ENCODE measurements at places on chromosomes 11 and 22.

DNA sequence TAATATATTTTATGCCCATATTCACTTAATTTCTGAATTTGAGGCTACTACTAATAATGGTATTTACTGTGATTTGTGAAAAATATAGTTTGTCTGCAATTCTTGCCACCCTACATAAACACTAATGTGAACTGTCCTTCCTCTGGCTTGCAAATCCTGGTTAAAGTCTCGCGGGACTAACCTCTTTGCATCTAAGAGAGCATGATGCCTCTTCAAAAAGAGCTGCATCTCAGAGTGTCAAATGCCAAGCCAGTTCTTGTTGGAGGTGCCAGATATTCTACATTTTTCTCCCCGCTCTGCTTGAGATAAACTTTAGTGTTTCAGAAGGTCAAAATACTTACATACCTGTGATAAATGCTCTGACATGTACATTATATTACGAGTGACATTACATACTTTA, 2.1 kb downstream of the ARHGAP42 start:
- no peak for DNase-seq

DNA sequence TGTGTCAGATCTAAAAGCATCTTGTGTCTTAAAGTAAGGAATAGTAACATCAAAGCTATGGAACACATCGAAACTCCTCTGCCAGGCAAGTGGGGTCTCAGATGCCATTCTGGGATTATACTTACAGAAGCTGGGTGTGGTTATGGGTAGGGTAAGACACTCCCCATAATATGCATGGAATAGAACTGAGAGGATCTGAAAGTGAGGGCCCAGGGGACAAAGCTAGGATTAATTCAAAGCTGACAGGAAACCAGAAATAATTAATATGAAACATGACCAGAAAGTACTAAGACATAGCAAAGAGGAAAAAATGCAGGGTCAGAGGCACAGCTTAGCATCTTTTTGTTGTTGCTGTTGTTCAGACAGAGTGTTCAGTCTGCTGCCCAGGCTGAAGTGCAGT, 40.2 kb upstream of the EED start:
- DNase-seq: no peak

DNA sequence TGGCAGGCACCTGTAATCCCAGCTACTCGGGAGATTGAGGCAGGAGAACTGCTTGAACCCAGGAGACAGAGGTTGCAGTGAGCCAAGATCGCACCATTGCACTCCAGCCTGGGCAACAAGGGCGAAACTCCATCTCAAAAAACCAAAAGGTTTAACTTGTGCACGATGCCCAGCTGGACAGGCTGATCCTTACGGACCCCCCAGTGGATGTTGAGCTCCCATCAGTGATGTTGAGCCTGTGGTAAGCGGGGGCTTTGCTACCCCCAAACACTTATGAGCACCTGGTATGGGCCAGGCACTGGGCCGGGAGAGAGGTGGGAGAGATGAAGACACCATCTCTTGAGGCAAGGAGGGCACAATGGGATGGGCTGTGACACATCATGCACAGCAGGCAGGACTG, 7.4 kb upstream of the SERPIND1 start:
- DNase-seq: no peak

DNA sequence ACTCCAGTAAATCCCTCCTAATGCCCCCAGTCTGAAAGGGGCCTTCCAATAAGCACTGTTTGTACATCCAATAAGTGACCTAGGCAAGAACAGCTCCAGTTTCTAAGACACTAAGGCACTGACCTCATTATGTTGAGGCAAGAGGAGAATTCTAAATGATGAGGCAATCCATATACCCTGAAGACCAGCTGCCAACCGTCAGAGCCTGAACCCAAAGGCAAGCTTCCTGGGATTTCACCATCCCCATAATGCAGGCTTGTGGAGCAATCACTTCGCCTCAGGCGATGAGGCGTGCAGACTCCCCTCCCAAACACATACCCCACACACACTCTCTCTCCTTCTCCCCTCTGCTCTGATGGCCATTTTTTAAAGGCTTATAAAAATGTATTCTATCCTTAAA, 49.5 kb downstream of the LGR4 start:
- DNase-seq: no peak

GRCh38 chr22:42871146-42872050, 14.3 kb upstream of the ARFGAP3 start:
- DNase-seq: no peak

DNA sequence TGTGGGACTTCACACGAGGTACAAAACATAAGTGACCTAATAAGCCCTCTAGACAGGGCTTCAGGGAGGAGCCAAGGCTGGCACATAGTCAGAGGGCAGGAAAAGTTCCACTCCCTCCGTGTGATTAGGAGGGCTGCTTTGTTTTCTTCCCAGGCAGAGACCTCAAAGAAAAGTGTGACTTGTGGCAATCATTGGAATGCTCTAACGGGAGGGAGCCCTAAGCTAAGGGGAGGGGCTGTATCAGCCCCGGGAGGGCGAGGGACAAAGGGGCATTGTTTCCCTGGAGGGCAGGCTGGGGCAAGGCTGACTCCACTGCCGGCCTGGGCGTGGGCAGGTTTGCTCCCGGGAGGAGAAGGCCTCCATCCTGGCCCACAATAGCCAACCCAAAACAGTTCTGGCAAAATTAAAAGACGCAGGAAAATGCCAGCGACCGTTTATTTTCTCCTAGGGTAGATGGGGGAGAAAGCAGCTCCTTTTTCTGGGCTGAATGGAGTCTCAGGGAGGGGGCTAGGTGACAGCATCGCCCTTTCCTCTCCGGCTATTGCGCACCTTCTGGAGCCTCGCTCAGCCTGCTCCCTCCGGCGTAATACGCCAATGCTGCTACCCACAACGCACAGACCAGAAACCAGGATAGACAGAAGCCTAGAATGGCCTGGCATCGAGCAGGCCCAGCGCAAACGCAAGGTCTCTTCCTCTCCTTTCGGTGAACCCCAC, 60.2 kb downstream of the ENDOD1 start:
- no peak for DNase-seq

GRCh38 chr11:95829580-95830259, 39.4 kb downstream of the CEP57 start:
- DNase-seq: no peak

GRCh38 chr11:113506461-113506860, 31.3 kb upstream of the DRD2 start:
- DNase-seq: no peak

- no peak for DNase-seq
These were observed 128.6 kb upstream of the THY1 start for GRCh38 chr11:119551420-119552105.

DNA sequence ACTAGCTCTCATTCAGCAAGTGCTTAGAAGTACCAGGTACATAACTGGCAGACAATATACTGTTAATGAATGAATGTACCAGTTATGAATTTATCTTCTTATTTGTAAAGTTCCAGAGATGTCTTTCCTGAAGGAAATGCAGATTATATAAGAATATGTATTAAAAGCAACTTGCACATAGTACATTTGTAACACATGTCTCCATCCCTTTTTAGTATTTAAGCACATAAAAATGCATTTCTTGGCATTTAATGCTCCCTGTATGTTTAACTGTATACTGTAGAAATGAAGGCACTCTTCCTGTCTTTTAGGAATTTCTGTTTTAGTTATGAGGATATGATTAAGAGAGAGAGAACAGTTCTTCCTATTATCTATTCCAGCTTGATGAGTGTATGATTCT, 241.3 kb downstream of the NELL1 start:
- DNase-seq: no peak

DNA sequence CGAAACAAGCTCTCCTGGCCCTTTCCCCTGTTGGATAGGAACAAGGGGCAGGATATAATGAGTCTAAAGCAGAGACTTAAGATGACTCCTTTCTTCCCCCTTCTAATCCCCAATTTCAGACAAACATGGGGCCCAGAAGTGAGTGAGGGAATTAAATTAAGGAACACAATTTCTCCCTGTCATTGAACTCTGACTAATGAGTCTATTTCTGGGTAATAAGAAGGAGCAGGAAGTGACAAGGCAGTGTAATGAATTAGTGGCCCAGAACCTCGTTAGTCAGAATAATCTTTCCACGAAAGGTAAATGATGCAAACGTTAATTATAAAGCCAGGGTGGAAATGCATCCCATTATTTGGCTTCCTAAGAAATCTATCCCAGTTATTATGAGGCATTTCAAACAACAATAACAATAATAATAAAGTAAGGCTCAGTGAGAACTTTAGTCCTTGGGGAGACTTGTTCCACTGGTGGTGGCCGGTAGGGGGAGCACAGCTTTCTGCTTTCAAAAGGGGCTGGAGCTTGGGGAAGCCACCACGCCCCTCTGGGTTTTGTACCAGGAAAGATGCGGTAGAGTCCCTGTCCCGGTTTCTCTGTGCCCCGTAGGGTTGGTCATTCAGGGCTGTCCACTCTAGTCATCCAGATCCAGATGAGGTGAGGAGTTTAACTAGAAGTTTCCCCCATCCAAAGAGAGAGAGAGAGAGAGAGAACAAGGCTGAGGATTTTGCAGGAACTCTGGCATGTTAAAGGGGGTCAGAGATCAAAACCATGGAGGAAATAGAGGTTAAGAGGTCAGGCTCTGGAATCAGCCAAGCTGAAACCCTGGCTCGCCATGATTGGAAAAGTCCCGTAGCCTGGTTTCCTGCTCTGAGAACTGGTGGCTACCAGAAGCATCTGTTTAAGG, 298.3 kb downstream of the NTM start:
- no peak for DNase-seq

GRCh38 chr11:27795955-27796861, 96.0 kb upstream of the BDNF start:
- peak; percentile 1 for DNase-seq

GRCh38 chr11:77081976-77082836, 15.4 kb downstream of the CAPN5 start:
- DNase-seq: no peak

DNA sequence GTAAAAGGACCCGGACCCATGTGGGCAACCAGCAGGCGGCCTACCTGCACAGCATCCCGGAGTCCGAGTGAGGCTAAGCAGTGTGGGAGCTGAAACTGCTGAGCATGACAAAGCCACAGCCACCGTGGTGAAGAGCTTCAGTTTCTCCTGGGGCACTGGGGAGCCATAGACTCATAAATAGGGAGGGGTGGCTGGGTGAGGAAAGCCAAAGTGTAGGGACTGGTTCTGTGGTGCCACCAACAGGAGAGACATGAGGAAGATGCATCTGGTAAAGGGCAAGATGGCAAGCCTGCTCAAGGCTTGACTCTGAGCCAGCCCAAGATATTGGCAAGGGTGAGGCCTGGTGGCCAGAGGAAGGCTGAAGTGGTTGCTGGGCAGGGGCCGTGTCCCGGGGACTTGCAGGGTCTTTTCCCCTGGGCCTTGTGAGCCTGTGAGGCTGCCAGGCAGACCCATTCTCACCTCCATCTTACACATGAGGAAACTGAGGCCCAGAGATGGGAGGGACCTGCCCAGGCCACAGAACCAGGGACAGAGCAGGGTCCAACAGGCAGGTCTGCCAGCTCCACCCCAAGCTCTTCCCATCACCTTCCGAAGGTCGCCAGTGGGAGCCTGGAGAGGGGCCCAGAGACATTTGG, 30.4 kb downstream of the CYTH4 start:
- DNase-seq: no peak

DNA sequence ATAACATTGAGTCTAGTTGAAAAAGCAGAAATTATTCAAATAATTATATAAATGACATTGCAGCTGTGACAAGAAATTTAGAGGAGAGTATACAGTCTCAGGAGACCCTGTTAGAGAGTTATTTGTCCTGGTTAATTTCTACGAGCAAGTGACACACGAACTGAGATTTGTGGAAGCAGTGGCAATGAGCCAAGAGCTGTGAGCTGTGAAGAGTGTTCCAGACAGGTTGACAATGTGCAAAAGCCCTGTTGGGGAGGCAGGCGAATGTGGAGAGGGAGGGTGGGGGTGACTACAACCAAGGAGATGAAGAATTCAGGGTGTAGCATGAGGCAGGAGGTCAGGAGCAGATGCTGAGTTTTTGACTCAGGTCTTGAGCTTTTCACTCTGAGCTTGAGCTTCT, 620.2 kb upstream of the TENM4 start:
- DNase-seq: no peak

DNA sequence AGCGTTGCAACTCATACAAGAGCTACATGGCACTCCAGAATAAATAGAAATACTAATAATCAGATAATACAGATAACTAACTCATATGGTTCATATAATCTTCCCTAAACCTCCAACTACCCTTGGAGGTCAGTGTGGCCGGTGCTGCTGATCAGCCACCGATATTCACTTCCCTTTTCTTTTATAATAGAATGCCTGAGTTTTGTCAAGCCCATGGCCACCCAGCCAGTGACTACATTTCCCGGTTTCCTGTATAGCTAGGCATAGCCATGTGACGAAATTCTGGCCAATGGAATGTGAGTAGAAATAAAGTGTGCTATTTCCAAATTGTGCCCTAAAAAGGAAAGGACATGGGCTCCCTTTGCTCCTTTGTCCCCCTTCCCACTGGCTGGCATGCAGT, 5.9 kb upstream of the CAT start:
- no peak for DNase-seq

DNA sequence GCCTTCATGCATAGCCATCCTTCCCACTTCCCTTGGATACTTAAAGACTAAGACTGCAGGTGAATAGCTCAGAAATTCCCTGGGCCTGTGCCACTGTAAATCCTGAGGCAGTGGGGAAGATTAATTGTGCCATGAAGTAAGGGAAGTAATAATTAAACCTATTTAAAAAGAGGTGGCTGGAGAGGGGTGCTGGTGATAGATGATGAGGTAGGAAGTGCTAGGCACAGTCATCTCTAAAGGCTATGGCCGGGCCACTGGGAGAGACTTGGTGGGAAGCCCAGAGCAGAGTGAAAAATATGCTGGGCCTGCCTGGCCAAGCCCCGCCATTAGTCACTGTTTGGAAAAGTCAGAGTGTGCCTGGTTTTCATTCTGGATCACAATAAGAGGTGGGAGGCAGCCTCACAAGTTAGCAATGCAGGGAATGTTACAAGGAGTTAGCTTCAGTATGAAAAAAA, 197.2 kb upstream of the PITPNB start:
- no peak for DNase-seq

GRCh38 chr11:57356268-57356667, 18.1 kb downstream of the P2RX3 start:
- peak; percentile 96 for DNase-seq

DNA sequence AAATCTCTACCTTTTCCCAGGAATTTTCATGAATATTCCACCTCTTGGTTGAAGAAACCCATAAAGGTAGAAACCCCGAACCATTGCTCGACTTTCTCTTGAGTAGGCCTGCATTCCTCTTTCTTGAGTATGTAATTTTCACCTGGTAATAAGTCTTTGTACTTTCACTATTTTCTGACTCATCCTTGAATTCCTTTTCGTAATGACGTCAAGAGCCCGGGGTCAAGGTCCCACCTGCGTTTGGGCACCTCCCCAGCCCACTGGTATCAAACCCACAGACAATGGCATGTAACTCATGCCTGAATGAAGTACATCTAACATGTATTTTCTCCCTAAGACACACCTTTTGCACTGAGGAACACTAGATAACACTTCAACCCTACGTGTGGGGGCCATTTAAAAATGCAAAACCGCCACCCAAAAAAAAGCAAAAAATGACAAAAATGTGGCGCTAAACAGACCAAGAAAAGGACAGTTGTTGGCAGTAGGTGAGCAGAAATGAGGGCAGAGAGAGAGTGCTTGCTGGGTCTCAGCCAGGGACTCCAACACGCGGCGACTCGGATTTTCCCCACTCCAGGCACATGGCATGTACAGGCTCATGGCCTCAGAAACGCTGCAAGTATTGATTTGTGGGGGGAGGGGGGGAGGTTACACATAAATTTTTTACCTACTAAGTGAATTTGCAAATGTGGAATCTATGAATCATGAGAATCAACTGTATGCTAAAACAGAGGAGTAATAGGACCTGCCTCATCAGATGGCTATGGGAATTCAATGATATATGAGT, 4.1 kb upstream of the C11orf24 start:
- no peak for DNase-seq

Data from brain (organoid and tissue), 16 donors.